Esophagus squamous epithelium (tissue), 5 donors: ENCODE measurements at places on chromosomes 7 and 10.

- no peak for DNase-seq
Measured at GRCh38 chr10:13883636-13884444, 297.1 kb downstream of the PRPF18 start.

DNA sequence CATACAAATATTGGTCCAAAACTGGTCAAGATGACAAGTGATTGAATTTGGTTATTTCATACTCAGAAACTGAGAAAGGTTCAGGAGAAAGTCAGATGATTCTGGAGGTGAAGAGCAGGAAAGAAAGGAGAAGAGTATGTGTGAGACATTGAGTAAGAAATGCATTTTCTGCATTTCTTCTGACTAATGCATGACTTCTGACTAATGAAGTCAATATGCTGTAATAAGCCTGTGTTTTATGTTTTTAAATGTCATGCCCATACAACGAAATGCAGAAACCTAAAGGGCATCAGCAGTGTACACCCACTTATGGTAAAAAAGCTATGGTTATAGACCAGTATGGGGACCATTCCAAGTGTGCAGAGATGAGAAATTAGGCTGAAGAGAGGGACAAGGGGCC lies 1227.8 kb upstream of the SORCS1 start:
- DNase-seq, result no peak

- DNase-seq, result no peak
Measured at GRCh38 chr7:100127866-100128636, 1.3 kb downstream of the MBLAC1 start.

DNA sequence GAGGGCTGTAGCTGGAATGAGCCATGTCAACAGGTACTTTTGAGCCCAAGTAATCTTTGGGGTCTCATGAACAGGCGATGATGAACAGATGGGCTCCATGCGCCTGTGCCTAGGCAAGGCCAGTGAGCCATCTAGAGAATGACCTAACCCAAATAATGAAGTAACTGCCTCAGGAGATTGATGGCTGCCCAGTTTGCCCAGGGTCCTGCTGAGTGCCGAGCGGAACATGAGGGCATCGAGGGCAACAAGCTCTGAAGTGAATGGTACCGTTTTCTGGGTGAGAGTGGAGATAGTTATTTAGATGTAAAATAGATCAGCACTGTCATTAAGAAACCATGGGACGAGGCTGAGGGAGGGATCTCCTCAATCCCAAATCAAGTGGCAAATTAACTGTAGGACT lies 77.9 kb downstream of the EZH2 start:
- no peak for DNase-seq

DNA sequence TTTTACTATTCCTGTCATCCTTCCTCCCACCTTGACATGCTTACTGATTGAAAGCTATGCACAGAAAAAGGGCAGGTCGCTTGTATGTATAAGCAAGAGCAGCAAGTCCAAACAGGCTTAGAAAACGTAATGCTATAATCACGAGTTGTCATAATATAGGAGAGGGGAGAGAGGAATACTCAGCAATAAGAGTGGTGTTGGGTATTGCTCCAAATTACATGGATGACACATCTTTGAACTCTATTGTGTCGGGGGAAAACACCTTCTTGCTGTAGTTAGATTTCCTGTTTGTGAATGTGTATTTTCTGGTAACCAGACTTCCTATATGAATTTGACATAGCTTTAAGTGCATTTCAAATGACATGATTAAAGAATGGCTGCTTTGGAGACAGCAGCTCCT lies 7.5 kb downstream of the MET start:
- no peak for DNase-seq

- no peak for DNase-seq
Measured at GRCh38 chr7:100589341-100589947, 3.3 kb downstream of the FBXO24 start.

GRCh38 chr7:36966039-36966438 lies 241.7 kb upstream of the AOAH start:
- DNase-seq, result no peak

DNA sequence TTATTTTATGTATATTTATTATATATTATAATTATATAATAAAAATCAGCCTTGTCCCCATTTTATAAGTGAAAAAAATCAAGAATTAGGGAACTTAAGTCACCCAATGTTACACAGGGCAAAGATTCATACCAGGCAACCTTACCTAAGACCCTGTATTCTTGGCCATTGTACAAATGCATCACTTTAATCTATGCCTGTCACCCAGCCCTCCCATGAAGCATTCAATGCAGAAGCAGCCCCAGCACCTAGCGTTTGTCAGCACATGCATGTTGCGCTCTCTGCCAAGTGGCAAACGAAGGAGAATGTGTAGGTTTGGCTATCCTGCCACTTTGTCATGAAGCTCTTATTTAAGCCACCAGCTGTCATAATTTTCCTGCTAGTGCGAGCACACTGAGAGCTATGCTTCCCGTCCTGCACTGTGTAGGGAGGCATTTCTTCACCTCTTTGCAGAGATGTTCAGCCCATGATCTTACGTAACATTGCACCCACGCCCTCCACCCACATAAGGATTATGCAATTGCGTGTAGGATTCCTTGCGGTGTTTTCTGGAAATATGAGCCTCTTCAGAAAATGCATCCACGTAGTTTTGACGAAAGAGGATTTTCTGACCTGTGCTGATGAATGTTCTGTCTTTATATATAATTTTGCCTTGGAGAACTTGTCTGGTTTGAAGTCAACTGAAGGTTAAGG lies 7.7 kb upstream of the COBL start:
- no peak for DNase-seq

GRCh38 chr10:52949899-52950298 lies 177.3 kb upstream of the MBL2 start:
- DNase-seq, result no peak

- no peak for DNase-seq
Measured at GRCh38 chr7:23377134-23377533, 78.0 kb downstream of the MALSU1 start.

DNA sequence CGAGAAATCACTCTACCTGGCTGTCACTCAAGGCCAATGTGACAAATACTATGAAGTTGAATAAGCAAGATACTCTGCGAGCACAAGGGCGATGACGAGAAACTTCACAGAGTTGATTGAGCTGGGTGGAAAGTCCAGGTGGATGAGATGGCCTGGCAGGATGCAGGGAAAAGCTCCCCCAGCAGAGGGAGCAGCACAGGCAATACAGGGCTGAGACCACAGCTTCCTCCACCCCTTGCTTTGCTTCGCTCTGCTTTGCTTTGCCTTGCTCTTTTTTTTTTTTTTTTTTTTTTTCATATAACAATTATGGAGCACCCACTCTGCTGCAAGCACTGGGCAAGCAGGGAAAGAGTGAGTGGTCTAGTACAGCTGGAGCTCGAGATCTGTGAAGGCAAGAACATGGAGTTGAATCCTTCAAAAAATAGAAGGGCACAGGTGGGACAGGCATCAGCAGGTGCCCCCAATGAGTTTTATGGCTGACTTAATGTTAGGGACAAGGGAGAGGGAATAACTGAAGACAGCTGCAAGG lies 88.3 kb downstream of the CABCOCO1 start:
- no peak for DNase-seq

- DNase-seq, result no peak
Measured at GRCh38 chr7:143877098-143877497, 24.9 kb downstream of the TCAF1 start.

GRCh38 chr7:12028508-12028907 lies 182.6 kb upstream of the TMEM106B start:
- no peak for DNase-seq

DNA sequence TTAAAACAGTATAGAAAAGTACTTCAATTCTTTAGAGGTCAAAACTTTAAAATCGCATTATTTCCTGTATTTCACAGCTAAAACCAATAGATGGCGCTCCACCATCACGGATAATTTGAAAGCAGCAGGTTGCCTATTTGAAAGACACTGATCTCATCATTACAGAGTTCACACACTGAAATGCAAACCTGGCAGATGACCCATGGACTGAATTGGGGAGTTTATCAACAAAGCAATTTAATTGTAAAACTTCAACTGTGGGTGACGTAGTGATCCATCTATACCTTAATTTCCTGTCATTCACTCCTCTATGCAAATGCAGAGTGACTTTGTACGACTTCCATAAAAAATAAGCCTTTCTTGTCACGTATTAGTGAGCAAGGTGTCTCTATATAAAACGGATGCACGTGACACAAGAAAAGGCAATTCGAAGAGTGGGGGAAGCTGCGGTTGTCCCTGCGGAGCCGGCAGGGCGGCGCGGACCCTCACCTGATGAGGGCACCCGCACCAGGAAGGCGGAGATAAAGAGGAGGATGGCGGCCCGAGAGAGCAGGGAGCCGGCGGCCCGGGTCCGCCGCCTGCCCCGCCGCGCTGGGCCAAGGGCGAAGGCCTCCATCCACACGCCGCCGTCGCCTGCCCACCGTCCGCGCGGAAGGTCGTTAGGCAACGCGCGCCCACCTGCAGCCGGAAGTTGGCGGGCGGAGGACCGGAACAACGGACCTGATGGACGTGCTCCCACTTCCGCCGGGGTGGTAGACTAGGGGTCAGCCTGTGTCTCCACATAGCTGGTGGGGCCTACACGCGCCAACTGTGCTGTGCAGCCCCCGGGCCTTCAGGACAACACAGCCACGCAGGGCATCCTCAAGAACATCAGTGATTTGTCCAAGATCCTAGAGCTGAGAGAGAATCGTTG lies at the start of gene ZPBP:
Gene ZPBP (minus strand): TSS at position 668 of the 913 bp plus-strand sequence. CDS start 52 bp downstream, at position 616.
- no peak for DNase-seq

DNA sequence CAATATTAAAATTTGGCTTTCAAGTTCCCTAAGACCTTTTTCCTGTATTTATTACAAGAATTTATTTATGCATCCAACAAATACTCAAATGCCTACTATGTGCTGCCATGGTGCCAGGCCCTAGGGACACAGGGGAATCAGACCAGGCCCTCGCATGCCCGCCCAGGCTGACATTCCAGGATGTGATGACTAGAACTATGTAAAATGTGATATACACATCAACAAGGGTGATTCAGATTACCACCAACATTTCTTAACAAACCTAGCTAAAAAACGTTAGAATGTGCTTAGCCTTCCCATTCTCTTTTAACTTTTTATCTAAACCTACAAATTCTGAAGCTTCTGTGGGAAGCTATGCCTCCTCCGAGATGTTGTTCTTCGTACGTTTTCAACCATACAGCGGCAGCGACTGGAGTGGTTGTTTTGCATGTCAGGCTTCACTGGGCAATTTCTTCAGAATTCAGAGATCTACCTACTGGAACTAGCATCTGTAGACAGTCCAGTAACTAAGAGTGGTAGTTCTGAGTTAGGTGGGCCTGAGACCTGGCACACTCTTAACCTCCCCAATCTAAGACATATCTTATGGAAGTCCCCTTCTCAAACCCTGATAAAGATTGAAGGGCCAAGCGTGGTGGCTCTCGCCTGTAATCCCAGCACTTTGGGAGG lies 22.1 kb downstream of the GNA12 start:
- no peak for DNase-seq

DNA sequence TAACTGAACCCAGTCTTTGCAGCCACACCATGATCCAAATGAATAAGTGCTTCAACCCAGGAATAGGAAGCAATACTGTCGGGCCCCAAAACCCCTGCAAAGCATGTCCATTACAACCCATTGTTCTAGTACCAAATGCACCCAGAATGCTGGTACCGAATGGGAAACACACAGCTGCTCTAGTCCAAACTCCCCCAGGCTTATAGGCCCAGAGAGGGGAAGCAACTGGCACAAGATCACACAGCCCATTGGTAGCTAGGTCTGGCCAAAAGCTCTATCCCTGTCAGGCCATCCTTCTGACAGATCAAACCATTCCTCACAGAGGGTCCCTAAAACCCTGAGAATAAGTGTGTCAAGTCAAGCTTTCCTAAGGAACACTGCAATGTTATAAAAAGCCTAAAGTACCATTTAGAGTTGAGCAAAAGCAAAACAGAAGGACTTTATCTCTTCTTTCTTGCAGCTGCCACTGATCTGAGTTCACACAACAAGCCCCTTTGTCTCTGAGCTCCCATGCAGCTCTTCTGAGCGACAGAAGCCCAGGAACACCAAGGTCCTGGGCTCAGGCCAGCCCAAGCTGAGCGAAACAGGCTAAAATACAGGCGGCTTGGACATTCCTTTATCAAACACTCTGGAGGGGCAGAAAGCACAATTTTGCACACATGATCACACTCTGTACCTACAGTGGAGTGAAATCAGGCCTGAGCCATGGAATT lies 116.7 kb downstream of the SGMS1 start:
- no peak for DNase-seq

DNA sequence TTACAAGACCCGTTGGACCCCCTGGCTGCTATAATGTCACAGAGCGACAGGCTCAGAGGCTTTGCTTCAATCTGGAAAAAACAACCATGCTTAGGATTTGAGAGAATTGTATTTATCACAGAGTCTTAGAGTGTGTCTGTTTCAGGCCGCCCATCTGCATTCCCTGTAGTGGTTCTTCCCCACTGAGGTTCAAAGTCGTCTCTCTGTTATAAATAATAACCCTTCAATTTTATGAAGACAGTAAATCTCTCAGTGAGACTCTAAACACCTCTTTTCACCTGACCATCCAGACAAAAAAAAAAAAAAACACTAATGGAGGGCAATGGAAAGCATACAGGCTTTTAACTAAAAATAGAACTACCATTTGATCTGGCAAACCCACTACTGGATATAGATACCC lies 565.4 kb upstream of the AUTS2 start:
- no peak for DNase-seq

DNA sequence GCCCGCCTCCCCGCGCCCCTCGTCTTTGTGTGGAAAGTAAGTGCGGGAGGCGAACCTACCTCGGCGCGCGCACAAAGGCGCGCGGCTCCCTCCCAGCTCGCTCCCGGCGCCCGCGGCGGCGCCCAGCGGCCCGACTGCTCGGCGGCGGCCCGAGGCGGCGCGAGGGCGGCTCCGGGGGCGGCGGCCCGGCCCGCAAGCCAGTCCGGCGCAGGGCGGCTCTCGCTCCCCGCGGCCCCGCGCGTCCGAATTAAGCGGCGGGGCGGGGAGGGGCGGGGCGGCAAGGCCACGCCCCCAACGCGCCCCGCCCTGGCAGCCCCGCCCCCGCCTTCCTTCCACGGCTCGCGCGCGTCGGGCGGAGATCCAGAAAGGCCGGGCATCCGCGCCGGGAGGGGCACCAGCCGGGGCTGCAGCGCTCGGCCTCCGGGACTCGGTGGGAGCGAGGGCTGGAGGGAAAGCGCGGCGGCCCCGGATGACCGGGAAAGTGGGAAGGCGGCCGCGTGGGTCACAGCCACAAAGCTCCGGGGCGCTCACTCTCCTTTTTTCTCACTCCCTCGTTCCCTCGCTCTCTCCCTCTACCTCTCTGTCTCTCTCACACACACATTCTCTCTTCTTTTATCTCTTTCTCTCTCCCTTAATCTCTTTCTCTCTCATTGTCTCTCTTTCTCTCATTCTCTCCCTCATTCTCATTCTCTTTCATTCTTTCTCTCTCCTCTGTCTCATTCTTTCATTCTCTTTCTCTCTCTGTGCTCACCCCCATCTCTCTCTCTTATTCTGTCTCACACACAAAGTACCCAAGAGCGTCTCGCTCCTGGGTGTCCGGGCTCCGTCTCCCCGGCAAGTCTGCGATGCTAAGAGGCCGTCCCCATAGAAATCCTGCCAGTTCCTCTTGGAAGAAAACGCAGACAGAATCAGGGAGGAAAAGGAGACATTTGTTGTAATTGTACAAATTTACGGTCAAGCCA lies 170.2 kb downstream of the FAM107B start:
- DNase-seq, result peak; percentile 7

GRCh38 chr10:113480081-113480360 lies 72.8 kb upstream of the HABP2 start:
- DNase-seq, result no peak

GRCh38 chr10:13683017-13683416 lies 96.3 kb downstream of the PRPF18 start:
- DNase-seq, result no peak

GRCh38 chr10:69474742-69475432 lies 23.6 kb downstream of the TSPAN15 start:
- no peak for DNase-seq

GRCh38 chr10:97719602-97720001 lies 6.1 kb downstream of the MARVELD1 start:
- no peak for DNase-seq

GRCh38 chr10:124465003-124465776 lies 3.6 kb downstream of the LHPP start:
- DNase-seq, result no peak
